ENCODE measurements at places on chromosomes 2 and 18.

- peak; percentile 28 for DNase-seq
These were observed 170.9 kb downstream of the BCL2 start for GRCh38 chr18:63148449-63149301.

GRCh38 chr2:159449504-159450124 is 163.1 kb upstream of the WDSUB1 start:
- DNase-seq: no peak

DNA sequence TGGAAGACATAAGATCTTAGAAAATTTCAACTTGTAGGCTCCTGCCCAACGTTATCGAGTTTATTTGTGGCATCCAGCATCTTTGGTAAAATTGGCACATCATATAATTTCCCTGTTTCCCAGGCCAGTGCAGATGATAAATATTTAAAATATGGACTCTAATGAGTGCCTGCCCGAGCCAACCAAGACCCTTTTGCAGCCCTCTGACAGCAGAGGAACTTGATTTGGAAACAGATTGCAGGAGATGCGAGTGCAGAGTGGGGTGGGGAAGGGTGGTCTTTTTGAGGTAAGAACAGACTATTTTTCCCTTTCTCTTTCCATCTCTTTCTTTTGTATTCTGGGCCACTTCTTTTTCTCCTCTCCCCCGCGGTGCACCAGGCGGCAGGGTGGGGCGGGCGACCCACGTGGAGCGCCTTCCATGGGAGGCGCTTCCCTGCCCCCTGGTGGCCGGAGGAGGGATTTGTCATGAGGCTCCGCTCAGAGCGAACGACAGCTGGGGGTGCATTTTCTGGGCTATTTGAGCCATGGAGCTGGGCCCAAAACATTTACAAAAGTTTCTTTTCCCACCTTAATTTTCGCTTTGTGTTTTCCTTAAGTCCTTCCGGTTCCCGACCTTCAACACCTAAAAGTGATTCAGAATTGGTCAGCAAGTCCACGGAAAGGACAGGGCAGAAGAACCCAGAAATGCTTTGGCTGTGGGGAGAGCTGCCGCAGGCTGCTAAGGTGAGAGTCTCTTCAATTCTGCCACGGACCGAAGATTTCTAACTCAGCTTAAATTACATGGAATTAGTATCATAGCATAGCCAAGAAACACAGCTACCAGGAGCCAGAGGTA is 32.7 kb downstream of the LPIN1 start:
- DNase-seq: peak; percentile 89

- DNase-seq: no peak
These were observed 351.6 kb downstream of the EIPR1 start for GRCh38 chr2:3025984-3026383.

GRCh38 chr18:74996055-74996454 is 212.9 kb downstream of the PTGR3 start:
- DNase-seq: no peak

DNA sequence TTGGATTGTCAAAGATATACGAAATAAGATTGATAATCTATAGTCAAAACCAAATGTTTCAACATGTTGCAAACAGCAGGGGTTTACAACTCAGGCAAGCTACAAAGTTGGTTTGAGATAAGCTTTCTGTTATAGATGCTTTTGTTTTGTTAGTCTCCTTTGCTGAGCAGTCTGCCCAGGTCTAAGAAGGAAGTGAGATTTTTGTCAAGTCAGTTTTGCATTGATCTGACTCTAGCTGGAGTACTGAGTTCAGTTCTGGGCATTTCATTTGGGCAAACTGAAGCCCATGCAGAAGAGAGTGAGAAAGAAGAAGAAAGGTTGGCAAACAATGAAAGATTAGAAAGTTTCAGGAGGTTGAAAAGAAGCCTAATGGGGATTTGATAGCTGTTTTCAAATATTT is 983.0 kb upstream of the SLC39A10 start:
- no peak for DNase-seq

DNA sequence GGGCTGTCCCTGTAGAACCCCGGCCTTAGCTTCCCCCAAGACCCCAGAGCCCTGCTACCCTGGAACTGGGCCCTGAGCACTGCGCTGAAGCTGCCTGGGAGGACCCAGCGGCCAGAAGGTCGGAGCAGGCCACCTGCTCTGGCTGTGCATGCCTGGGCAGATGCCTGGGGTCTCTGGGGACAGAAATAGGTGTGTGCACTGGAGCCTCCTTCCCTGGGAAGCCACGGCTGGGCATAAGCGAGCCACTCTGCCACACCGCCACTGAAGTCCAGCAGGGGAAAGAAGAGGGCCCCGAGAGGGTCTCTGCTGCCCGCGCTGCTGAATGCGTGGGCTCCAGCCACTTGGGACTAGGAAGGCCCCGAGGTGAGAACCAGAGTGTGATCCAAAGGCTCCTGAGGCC is 6.7 kb downstream of the GBX2 start:
- peak; percentile 16 for DNase-seq

DNA sequence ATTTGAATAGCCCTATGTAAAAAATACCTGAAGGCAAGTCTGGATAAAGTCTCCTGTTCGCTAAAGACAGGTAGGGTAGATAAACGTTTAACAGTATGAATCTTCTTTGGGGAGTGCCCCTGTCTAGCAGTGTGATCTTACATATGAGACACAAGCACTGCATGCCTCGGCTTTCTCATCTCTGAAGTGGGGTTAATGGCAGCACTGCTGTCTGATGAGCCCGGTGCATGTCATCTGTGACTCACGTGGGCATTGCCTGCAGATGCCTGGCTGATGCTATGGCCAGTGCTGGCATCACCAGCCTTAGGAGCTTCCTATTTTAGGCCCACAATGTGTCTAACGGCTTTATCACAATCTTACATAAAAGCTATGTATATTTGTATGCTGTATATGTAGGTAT is 50.1 kb downstream of the GALR1 start:
- DNase-seq: no peak

DNA sequence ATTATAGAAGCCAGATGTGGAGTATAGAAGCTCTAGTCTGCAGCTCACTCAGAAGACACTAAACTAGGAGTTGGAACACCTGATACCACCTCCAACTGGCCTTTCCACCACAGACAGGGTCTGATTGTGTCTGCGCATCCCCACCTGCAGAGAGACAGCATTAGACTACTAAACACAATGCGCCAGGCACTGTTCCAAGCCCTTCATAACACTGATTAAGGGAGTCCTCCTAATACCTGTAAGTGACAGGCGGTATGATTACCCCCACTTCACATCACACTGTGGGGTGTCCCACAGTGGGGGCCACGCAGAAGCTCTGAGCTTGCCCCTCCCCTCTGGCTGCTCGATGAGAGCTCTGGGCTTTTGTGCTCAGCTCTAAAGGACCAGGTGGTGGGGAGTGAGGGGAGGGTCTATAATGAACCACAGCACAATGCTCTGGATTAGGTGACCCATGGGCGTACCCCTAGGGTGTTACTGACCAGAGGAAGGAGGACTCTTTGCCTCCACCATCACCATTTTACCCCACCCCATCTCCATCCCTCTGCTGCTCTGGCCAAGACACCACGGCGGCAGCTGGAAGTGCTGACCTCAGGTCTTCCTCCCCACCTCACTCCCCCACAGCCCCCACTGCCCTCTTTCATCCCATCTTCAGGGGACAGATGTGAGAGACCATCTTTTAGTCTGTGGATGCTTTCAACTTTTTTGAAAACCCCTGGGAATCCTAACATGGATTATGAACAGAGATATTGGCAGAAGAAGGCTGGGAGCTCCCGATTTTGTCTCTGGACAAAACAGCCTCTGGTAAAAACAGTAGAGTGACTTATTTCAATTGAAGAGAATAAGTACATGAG is 145.1 kb downstream of the GFPT1 start:
- DNase-seq: no peak

- no peak for DNase-seq
These were observed 167.3 kb downstream of the HAUS1 start for GRCh38 chr18:46271488-46271887.

- no peak for DNase-seq
These were observed 718.7 kb upstream of the GCFC2 start for GRCh38 chr2:76429374-76429773.

- no peak for DNase-seq
These were observed 126.7 kb downstream of the XRCC5 start for GRCh38 chr2:216235896-216236295.

DNA sequence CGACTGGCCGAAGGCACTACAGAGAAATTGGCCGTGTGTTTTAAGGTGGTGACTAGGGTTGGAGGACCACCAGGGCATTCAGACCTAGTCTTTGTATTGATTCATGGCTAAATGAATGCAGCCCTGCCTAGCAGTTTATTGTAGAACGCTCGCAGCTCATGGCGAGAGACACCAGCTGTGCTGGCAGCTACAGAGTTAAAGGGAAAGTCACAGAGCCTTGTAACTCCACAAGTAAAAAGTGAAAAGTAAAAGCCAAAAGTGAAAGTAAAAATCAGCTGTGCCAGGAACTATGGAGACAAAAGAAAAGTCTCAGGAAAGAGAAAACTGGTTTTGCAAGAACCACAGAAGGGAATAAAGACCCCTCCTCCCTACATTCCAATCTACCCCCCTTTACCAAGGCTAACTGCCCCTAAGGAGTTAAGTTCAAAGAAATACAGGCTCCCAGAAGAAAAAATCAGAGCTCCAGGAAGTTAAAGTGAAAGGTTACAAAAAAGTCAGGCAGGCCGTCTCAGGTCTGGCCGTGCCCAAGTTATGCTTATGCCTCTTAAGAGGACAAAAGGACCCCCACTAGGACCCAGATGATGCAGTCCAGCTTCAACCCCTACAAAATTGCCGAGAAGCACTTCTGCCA is 46.4 kb upstream of the SELENOI start:
- peak; percentile 50 for DNase-seq

GRCh38 chr18:21980744-21981143 is 188.6 kb upstream of the GATA6 start:
- DNase-seq: no peak

DNA sequence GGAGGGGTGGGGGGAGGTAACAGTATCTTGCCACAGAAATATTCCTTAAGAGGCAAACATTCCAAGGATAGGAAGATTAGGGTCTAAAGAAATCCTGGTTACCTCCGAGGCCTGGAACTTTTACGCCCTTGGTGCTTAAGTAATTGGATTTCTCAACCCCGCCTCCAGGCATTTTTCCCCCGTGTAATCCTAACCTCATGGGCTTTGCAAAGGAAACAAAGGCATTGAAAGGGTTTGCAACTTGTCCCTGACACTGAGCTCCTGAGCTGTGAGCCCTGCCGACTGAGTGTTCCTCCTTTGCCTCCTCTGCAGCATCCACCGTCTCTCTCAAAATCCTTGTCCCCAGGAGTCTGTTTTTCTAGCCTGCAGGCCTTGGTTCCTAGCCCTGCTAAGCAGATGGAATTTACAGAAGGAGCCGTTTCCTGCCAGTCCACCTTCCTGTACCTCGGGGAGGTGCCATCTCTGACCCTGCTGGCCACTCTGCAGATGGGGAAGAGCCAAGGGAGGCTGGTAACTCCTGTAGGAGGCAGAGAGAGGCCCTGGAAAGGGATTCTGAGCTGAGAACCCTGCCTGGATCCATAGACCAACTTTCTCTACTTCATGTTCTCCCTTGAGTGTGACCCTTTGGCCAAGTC is 24.2 kb downstream of the TET3 start:
- no peak for DNase-seq
